Hematopoietic multipotent progenitor cell treated with erythropoietin and hydrocortisone succinate and interleukin-3 and kit ligand, for 6 days (in vitro differentiated cells): ENCODE measurements at places on chromosomes 7 and 10.

DNA sequence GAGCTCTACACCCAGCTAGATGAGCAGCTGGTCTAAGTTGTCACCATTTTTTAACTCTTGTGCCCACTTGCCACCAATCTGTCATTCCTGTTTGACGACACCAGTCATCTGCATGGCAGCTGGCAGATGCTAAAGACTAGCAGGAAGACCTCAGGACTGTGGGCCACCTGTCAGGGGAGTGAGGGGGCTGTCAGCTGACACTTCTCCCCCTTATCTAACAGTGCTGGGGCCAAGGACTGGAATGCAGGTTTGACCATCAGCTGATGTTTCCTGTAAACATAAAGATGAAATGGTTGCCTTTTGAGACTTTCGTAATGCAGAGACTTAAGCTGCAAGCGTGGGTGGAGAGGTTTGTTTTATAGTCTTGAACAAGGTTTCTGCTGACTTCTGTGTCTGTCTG, 93.5 kb downstream of the WNT2 start:
- DNase-seq = peak; percentile 26

DNA sequence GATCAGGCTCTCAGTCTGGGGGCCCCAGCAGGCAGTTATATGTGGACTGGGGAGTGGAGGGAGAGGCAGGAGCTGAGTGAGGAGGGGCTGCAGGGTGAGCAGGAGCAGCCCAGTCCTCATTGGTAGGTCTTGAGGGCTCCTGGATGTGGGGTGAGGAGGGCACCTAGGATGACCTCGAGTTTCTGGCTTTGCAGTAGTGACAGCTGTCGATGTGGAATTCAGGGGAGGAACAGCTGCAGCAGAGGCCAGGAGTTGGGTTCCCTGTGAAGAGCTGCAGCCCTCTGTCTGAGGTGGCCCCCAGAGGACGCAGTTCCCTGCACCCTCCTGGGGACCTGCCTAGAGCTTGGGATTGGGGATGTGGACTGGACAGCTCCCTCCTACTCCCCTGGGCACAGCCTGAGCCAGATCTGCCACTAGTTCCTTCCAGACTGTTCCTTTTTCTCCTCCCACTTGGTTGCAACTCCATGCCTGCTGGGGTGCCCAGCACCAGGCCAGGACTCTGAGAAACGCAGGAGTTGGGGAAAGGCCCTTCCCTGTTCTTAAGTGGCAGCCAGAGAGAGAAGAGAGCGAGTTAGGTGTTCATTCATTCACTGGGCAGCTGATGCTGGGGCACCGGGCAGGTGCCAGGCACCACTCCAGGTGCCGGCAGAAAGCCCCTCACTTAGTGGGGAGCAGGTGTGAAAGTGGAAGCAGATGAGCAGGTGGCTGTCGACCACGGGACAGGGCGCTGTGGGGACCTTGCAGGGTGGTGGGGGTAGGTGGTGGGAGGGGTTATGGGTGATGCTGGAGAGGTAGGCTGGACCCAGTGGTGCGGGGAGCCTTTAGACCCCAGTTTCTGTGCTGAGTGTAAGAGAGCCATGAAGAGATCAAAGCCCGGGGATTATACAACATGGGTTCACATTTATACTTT, 57.9 kb downstream of the PRF1 start:
- no peak for DNase-seq

- no peak for DNase-seq
Observed at GRCh38 chr10:1166828-1167275, 110.7 kb downstream of the WDR37 start.

GRCh38 chr10:50861370-50861769, 24.1 kb downstream of the A1CF start:
- DNase-seq = no peak

DNA sequence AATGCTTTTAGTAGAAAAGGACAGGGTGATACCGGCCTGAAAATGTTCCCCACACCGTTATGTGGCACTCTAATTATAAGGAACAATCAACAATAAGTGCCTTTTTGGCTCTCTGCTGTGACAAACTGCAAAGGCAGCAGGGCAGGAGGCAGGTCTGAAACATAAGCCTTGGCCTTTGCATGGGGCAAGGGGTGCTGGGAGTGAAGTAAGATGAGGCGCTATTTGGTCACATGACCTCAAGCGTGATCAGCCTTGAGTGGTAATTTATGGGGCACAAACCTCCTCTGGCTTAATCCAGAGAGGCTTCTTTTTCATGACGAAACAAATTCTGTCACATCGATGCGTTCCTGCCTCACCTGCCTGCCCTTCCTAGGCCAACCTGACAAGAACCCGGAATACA, 202.7 kb downstream of the TAX1BP1 start:
- no peak for DNase-seq

- DNase-seq = no peak
Observed at GRCh38 chr7:23894892-23895569, 185.0 kb downstream of the STK31 start.

- no peak for DNase-seq
Observed at GRCh38 chr7:114047889-114048288, 129.1 kb upstream of the PPP1R3A start.

- DNase-seq = no peak
Observed at GRCh38 chr7:45145881-45146280, 11.7 kb upstream of the RAMP3 start.

DNA sequence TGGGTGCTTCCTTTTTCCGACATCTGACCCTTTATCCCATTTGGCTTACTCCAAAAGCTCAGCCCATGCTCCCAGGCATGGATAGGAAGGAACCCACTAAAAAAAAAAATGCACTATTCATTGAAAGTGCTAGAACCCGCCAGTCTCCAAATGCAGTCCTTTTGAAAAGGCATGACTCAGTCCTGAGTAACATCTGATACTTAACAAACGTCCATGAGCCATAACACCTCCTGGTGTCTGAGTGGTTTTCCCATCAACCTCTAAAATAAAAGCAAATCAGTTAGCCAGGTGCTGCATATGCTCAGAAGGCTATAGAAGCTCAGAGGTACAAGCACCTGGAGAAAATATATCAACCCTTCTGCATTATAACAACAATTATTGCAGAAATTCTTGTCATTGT, 45.0 kb upstream of the CACUL1 start:
- DNase-seq = no peak

DNA sequence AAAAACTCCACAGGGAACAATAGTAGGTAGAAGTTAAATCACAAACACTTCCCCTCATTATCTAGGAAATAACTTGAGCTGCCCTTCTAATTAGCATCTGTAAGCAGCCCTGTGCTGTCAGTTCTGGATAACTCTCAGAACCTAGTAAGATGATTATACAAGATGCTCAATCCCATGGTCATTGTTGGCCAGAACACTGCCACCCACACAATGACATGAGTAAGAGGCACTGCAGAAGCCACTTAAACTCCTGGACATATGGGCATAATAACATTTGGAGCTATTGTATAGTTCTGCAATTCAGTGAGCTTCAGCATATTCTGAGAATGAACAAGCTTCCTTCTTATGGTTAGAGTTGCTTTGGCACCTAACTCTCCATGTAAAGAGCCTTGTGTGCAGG, 153.8 kb downstream of the PLPP4 start:
- no peak for DNase-seq

DNA sequence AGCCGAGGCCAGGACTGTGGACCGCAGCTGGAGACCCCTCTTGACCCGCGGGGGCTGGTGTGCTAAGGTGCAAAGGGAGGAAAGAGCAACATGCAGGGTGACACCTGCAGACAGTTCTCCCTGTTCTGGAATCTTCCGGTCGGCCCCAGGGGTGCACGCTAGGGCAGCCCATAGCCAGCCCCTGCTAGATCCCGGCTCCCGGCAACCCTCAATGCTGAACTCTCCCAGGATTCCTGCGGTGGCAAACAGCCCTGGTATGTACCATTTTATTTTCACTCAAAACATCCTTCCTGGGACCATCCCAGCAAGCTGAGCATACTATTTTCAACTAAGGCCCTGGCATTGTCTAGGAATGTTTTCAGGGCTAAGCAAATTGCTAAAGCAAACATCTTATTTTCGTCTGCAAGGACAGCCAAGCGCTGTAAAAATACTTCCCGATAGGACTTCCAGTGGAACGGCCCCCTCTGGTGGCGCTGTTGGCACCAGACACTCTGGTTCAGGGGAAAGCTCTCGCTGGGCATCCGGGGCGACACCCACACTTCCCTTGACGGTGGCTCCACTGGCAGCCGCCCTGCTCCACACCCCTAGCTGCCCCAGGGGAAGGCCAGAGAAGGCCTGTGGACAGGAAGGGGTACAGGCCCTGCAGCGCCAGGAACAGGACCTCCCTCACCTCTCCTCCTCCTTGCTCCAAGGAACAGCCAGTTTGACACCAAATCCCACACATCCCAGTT, 99.4 kb downstream of the CTBP2 start:
- DNase-seq = peak; percentile 89

- no peak for DNase-seq
Observed at GRCh38 chr7:133703547-133703946, 423.6 kb upstream of the LRGUK start.

- peak; percentile 29 for DNase-seq
Observed at GRCh38 chr7:29895559-29895958, 89.3 kb downstream of the WIPF3 start.

DNA sequence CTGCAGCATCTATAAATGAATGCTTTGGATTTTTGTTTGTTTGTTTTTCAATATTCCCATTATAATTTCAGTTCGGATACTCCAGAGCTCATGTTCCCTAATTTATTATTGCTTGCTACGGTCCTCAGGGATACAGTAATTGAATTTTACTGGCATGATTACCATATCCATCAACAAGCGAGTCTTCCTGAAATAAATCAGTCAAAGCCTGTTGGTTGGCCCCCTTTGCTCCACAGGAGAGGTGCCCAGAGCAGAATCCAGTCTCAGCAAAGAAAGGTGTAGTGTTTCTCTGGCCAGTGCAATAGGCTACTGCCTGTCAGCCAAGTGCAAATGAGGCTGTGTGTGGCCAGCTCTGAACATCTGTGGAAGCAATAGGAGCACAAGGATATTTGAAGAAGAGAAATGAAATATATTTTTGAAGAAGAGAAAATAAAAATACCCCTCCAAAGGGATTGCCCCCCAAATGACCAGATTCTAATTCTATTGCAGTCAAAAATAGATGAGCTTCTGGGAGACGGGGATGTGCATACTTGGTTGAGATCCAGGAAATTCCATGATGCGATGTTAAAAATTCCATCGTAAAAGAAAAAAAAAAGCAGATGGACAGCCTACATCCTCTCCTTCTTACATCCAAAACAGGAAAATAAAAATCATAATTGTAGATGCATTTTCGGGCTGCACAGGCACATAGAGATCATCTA, 18.1 kb downstream of the TRIL start:
- DNase-seq = no peak

DNA sequence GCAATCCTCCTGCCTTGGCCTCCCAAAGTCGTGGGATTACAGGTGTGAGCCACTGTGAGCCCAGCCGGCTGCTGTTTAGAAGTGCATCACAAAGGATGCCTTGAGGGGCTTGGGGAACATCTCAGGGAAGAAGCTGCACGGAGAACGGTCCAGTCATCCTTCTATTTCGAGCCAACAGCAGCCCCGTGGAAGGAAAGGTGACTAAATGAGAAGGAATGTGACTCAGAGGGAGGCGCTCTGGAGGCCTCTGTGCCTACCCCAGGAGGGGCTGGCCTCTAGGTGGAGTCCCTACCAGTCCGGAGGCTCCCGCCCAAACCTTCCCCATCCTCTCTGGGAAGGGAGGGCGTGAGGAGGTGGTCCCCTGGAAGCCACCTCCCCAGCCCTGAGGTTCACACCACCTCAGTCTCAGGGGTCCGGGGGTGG, 76.2 kb downstream of the CTBP2 start:
- no peak for DNase-seq

DNA sequence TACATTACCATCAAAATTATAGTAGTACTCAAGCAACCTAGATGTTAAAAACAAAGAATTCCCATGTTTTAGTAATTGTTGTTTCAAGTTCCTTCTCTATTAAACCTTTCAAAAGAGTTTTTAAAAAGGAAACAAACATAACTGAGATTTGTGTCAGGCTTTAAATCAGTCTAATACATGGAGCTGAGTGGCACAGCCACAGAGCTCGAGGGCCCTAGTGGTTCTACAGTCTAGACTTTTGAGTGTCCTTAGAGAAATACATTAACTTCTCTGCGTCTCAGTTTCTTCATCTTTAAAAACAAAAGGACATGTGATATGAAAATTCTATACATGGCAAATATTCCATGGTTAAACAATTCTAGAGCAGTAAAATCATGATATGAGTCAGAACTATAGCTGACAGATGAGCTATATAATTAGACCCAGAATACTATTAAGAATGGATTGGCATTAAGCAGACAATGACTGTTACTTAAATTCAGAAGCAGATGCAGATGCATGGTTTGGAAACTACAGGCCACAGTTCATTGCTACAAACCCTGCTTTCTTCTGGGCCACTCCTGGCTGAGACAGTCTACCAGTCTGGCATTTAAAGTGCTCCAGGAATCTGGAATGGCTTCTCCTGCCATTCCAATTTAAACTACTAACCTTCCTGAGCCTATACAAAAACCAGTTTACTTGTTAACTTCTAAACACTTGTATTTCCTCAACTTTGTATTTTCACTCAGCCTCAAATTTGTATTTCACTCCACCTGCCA, 77.4 kb downstream of the EPC1 start:
- DNase-seq = no peak

- no peak for DNase-seq
Observed at GRCh38 chr10:20890491-20891337, 6.4 kb downstream of the NEBL start.

DNA sequence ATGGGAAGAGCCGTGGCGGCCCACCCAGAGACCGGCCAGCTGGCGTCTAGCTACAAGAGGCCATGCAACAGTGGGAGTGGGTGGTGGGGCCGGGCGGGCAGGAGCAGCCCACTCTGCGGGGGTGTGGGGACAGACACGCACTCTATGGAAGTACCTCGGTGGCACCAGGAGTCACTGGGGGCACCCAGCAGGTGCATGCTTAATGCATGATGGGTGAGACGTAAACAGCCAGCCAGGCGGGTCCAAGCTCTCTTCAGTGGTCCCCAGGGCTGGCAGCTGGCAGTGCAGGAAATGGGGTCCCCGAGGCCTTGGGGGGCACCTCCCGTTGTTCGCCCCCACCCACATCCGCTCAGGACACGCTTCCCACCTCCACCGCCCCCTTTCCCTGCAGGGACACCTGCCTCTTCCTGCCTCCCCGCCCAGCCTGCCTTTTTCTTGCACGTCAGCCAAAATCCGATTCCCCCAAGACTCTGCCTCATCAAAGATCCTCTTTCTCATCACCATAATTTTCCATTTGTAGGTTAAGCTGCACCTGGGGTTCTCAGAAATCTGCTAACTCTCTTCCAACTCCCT, 22.6 kb upstream of the PSMG3 start:
- DNase-seq = no peak

DNA sequence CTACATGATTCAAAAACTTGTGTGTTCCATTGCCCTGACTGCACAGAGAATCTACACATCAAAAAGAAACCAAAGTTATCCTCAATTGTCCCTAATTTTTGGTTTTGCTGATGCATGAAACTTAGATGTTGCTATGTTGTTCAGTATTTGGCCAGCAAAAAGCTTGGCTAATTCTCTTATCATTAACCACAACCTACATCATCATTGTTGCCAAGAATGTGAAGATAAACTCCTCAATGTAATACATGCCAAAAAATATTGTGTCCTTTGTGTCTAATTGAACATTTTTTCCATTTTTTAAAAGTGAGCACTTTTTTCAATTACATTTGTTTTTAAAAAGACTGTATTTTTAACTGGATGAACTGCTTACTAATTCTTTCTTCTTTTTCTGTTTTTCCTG, 268.0 kb upstream of the SEMA3D start:
- peak; percentile 7 for DNase-seq
